ENCODE measurements at places on chromosomes 7 and 10.

GRCh38 chr10:77306666-77307065, 330.9 kb downstream of the KCNMA1 start:
- DNase-seq: no peak

DNA sequence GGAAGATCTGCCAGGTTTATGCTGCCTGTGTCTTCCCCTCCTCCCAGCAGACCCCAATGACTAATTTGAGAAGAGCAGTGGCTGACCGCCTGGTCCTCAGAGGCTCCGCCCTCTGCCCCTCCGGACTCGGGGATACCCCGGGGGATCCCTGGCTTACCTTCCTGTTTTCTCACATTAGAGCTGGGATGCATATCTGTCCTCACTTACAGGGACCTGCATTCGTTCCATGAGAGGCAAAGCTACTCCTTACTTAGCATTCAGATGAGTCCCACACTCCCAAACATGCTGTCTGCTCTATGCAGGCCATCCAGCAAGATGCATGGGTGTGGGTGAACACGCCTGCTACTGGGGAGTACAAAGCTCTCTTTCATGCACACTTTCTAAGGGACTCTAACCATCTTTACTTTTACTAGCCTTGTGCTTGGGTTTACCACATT, 24.0 kb downstream of the VOPP1 start:
- DNase-seq: no peak

- no peak for DNase-seq
These were observed 10.3 kb upstream of the ZC3HAV1L start for GRCh38 chr7:139046143-139046542.

GRCh38 chr10:20233423-20233822, 417.2 kb downstream of the PLXDC2 start:
- DNase-seq: no peak

- no peak for DNase-seq
These were observed 45.1 kb downstream of the TMEM60 start for GRCh38 chr7:77753173-77753572.

GRCh38 chr10:91541481-91541880, 91.4 kb downstream of the PPP1R3C start:
- DNase-seq: no peak

GRCh38 chr7:148800677-148801076, 83.4 kb downstream of the EZH2 start:
- DNase-seq: no peak

GRCh38 chr7:151632750-151633515, 113.2 kb upstream of the RHEB start:
- no peak for DNase-seq

DNA sequence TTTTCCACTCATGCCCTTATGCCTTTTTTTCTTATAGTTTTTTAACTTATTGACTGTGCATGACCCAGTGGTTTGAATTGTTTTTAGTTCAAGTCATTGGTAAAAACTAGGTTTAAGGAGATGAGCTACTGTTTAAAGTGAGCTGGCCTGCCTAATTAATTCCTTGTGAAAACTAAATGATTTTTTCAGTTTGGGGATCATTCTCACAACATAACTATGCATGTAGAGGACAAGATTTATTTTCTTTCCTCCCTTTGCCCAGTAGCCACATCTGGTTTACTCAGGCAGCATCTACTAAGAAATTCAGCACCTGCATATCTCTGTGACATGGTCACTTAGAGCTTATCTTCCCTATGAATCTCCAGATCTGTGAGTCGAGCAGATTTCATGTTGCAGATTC, 1.7 kb downstream of the ADO start:
- no peak for DNase-seq

DNA sequence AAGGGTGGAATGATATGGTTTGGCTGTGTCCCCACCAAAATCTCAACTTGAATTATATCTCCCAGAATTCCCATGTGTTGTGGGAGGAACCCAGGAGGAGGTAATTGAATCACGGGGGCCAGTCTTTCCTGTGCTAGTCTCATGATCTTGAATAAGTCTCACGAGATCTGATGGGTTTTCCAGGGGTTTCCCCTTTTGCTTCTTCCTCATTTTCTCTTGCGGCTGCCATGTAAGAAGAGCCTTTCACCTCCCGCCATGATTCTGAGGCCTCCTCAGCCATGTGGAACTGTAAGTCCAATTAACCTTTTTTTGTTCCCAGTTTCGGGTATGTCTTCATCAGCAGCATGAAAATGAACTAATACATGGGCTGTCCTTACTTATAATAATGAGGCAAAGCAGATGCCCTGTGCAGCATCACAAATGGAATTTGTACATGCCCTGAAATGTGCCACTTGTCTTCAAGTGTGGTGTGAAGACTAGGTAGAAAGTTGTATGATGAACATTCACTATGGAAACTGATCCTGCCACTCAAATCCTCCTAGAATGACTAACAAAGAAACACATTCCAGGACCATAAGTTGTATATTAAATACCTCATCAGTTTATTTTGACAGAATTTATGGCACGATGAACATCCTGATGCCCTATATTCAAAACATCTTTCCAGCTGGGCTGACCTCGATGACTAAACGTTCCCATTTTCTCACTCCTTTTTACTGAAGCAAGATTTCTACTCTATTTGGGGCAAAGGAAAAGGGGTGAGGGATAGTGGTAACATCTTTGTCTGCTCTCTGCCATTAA, 122.8 kb upstream of the CTTNBP2 start:
- no peak for DNase-seq

DNA sequence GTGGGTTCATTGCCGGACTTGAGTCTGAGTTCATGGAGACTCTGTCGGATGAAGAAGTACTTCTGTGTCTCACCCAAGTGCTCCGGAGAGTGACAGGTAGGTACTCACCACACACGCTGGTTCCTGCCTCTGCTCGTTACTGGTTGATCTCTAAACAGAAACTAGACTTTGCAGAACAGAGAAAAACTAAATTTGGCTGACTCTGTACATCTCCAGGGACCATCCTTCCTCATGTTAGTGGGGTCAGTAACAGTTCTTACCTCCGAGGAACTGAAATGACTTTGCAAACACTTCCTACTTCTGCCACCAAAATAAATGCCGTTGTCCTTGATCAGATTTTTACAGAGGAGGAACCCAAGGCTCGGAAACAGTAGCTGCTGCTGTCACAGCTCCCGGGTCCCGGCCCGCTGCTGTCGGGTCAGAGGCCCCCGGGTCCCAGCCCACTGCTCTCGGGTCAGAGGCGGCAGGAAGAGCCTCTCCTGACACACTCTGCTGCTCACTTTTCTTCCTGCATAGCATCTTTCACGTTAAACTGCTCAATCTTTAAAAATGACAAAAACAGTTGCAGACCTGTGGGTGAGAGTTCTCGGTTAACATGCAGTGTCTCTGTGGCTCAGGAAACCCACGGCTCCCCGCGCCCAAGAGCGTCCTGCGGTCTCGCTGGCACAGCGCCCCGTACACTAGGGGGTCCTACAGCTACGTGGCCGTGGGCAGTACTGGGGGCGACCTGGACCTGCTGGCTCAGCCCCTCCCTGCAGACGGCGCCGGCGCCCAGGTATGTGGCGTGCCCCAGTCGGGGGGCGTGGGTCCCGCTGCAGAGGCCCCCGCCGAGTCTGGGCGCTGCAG, 4.8 kb upstream of the MTG1 start:
- no peak for DNase-seq

Measured in cortex of kidney (tissue), 1 donor.